A549 treated with ZK216348 at 1 μM for 4 hours (cell line): ENCODE measurements at places on chromosomes 11 and 22. TPM values are rescaled to one million over a fixed set of nuclear protein-coding genes. Genes with fewer than 3 reads are reported as not detected.

Gene OR56A1
- not detected in 5 replicates for total RNA-seq

Gene ST14
- 0.09 to 0.53 TPM (median 0.27 TPM) in 5 replicates for total RNA-seq

Gene ZP1
- total RNA-seq, result 0.22 to 0.64 TPM (median 0.32 TPM) in 4 of 5 replicates, not detected in the other

Gene USP35
- 5.5 to 9.6 TPM (median 8.4 TPM) in 5 replicates for total RNA-seq

Gene CASP5
- total RNA-seq, result not detected in 5 replicates

Gene MAPK8IP2
- 1.9 to 4.8 TPM (median 4.1 TPM) in 5 replicates for total RNA-seq

Gene MOB2
- total RNA-seq, result 38.3 to 49.7 TPM (median 44.4 TPM) in 5 replicates

Gene OR5B2
- total RNA-seq, result not detected in 5 replicates

Gene PC
- total RNA-seq, result 18.8 to 44.8 TPM (median 36.0 TPM) in 5 replicates

Gene ZNF280B
- total RNA-seq, result 0.74 to 1.9 TPM (median 1.5 TPM) in 5 replicates

Gene CTSF
- 27.1 to 40.9 TPM (median 32.9 TPM) in 5 replicates for total RNA-seq

Gene PKDREJ
- not detected in 5 replicates for total RNA-seq

Gene PANX2
- total RNA-seq, result 3.7 to 7.7 TPM (median 7.1 TPM) in 5 replicates

Gene RASSF10
- 1.6 to 4.3 TPM (median 3.4 TPM) in 5 replicates for total RNA-seq

Gene CEP126
- total RNA-seq, result 2.8 to 3.8 TPM (median 3.4 TPM) in 5 replicates

Gene IGLL5
- total RNA-seq, result not detected in 5 replicates

Gene PATE2
- total RNA-seq, result 0.41 TPM in 1 of 5 replicates, not detected in the others

Gene MYO18B
- 0.07 to 0.15 TPM in 2 of 5 replicates, not detected in the others for total RNA-seq

Gene APOL4
- total RNA-seq, result not detected in 5 replicates

Gene F2
- total RNA-seq, result 2.0 to 3.0 TPM (median 2.4 TPM) in 5 replicates

Gene MOGAT2
- not detected in 5 replicates for total RNA-seq

Gene PDGFD
- total RNA-seq, result 5.7 to 8.9 TPM (median 7.5 TPM) in 5 replicates

Gene MIF
- total RNA-seq, result 417 to 979 TPM (median 841 TPM) in 5 replicates

Gene HTR3A
- not detected in 5 replicates for total RNA-seq

Gene JAML
- total RNA-seq, result not detected in 5 replicates

Gene IL18
- 74.9 to 108 TPM (median 92.3 TPM) in 5 replicates for total RNA-seq

Gene P2RX6
- total RNA-seq, result 0.40 to 1.1 TPM (median 0.64 TPM) in 5 replicates

Gene SLC25A45
- 10.4 to 16.8 TPM (median 13.0 TPM) in 5 replicates for total RNA-seq

Gene WNT11
- total RNA-seq, result 0.75 to 2.1 TPM (median 1.5 TPM) in 5 replicates

Gene GNG3
- not detected in 5 replicates for total RNA-seq

Gene GRM5
- not detected in 5 replicates for total RNA-seq

Gene SMTNL1
- not detected in 5 replicates for total RNA-seq

Gene APLNR
- not detected in 5 replicates for total RNA-seq

Gene ST13
- total RNA-seq, result 152 to 216 TPM (median 168 TPM) in 5 replicates
